ENCODE measurements at places on chromosomes 2 and 18. TPM values are rescaled to one million over a fixed set of nuclear protein-coding genes. Genes with fewer than 3 reads are reported as not detected.

GRCh38 chr2:84927275-84927627, 21.8 kb downstream of the TMSB10 start:
- DNase-seq = no peak

DNA sequence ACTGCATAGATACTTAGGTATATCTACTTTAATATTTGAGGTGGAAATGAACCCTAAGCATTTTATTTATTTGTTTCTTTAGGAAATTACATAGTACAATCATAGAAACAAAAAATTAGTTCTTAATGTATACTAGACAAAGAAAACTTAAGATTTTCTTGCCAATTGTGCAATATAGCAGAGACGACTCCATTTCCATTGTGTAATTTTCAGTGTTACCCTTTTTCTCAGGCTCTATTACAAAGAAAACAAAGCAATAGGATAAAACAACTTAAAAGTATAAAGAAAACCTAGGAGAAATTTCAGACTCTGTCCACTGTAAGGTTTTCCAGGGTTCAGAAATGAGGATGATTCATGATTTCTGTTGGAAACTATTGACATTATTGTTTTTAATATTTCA, 89.0 kb upstream of the SERTAD2 start:
- DNase-seq = no peak

COL6A3 gene
- polyA plus RNA-seq = 0.56 TPM

GRCh38 chr2:156189143-156189542, 143.4 kb downstream of the NR4A2 start:
- DNase-seq = no peak

DLGAP1 gene
- polyA plus RNA-seq = 0.71 TPM

- no peak for DNase-seq
Observed at GRCh38 chr18:46555213-46555612, 101.8 kb downstream of the LOXHD1 start.

GPR45 gene
- polyA plus RNA-seq = not detected

AGXT gene
- polyA plus RNA-seq = not detected

RAPGEF4 gene
- not detected for polyA plus RNA-seq

GRCh38 chr2:179340678-179341077, 76.0 kb upstream of the SESTD1 start:
- no peak for DNase-seq

DNA sequence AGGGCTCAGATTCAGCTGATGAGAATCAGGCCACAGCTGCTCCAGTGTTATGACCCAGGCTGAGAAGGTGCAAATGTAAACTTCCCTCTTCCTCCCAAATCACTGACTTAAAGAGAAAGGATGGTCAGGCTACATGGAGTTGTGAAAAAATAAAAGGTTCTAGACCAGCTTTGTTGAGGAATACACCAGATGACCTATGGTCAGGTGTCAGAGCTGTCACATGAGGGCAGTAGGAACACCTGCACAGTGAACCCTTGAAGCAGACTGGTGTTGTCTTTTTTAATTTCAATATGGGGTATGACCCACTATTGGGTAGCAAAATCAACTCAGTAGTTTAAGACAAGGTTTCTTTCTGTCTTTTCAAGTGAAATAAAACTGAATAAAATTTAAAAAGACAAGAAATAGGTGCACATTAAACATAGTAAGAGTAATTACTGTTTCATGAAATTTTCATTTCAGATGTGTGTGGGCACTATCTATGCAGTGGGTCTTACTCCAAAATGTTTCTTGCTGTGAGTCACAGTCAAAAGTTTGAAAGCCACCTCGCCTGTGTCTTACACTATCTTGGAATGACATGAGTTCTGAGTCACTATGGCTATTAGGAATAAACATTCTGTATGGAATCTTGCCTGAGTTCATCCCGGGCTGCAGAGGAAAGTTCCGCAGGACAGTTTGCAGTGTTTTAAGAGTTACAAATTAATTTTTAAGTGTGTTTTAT, 83.6 kb downstream of the ACVR1 start:
- DNase-seq = no peak

GRCh38 chr2:237648016-237648381, 20.6 kb downstream of the LRRFIP1 start:
- DNase-seq = no peak

HOXD1 gene
- not detected for polyA plus RNA-seq

DNA sequence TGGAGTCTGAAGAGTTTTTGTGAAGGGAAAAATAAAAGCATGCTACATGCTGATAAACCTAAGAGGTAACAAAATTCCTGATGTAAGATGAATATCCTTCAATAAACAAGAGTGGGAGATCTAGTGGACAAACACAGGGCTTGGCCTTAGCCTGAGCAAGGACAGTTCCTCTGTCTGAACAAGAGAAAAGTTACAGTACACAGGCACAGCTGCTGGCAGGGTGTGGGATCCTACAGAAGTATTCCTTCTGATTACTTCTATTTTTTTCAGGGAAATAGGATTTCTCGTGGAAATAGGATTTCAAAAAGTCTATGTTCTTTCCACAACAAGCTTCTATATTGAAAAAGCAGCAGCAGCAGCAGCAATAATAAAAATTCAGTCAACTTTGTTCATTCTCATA, 54.1 kb downstream of the NBAS start:
- DNase-seq = no peak

DNA sequence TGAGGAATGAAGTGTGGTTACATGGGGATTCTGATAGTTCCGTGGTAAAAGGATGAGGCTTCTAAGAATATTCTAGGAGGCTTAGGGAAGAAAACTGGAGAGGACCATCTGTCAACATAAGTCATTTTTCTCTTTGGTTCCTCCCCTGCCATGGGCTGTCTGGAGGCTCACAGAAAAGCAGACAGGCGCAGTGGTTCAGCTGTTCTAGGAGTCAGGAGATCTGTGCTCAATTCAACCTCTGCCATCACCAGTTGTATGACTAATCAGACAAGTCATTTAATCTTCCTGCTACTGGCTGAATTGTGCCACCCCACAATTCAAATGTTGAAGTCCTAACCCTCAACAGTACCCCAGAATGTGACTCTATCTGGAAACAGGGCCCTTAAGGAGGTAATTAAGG, 36.4 kb downstream of the ADAM17 start:
- DNase-seq = no peak

GRCh38 chr2:50693285-50693684, 338.6 kb downstream of the NRXN1 start:
- DNase-seq = no peak

DNA sequence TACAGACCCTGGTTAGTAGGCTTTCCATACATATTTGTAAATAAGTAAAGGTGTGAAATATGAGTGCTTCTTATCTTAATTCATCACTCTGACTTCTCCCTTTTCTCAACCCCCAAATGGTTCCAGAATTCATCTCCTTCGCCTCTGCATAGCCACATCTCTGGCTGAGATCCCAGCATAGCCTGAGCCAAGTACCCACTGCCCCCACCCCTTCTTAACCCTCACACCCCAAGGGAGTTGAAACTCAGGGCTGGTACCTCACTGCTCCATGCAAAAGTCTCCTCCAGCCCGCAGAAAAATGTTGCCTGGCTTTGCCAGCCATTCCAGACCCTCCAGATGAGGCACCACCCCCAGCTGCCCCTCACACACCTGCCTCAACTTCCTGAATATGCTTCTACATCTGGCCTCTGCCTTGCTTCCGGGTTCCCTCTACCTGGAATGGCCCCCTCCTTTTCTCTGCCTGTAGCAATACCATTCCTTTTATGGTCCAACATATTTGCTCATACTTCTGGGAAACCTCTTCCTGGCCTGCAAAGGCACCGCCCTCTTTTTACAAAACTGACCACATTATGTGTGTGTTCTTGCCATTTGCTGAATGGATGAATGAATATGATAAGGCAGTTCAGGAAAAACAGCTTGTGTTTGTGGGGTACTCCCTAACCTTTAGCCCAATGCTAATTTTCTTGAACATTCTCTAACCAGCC, 112.8 kb downstream of the CELF4 start:
- DNase-seq = no peak

GRCh38 chr2:151713291-151713903, 20.9 kb downstream of the NEB start:
- DNase-seq = no peak

LRRTM1 gene
- not detected for polyA plus RNA-seq

DNA sequence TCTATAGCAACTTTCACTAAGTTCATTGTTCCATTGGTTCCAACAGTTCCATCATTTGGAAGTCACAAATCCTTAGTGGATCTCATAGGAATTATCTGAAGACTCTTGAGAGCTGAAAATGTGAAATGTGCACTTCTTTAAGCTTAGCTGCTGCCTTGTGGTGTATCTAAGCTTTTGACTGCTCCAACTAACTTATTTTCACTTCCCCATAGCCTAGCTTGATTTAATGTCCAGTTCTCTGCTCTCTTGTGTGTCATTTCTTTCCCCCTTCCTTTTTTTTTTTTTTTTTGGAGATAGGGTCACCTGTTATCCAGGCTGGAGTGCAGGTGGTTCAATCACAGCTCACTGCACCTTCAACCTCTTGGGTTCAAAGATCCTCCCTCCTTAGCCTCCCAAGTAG, 34.9 kb upstream of the CD302 start:
- DNase-seq = no peak
